ENCODE measurements at places on chromosomes 3 and 15.

GRCh38 chr3:40243056-40243455, 66.5 kb upstream of the EIF1B start:
- DNase-seq: no peak

DNA sequence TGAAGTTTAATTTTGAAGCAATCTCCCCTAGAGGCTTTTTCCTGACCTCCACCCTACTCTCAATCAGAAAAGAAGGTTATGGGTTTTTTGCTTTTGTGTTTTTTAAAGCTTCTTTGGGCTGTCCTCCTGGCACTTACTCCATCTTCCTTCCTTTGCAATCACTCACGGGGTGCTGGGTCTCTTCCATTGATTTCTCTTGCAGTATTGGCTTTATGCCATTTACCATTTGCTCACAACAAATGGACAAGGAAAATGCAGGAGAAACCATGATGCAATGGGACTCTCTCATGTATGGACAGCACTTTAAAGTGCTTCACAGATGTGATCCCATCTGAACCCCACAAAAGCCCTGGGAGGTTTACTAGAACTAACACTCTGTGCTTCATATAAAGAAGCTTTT, 57.5 kb downstream of the SST start:
- DNase-seq: no peak

GRCh38 chr3:195179776-195180489, 91.0 kb downstream of the XXYLT1 start:
- no peak for DNase-seq

DNA sequence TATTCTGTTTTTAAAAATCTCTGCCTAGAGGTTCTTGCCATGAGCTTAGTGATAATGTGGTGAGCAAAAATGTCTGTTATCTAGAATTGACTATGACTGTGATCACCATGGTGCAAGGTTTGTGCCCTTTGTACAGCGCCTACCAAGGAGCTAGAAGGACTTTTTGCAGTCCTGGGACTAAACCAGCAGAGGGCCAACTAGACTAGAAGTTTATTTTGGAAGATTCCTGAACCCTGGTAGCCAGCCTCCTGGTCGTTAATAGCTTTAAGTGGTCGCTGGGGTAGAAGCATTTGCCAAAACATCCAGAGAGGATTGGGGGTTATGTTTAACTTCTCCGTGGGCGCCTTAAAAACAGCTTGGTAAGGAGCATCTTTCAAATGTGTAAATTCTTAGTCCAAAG, 7.8 kb downstream of the SCG5 start:
- DNase-seq: peak; percentile 17

- no peak for DNase-seq
Observed at GRCh38 chr15:72813345-72814004, 29.9 kb upstream of the ADPGK start.

- DNase-seq: no peak
Observed at GRCh38 chr15:90240856-90241255, 6.8 kb downstream of the GDPGP1 start.

GRCh38 chr3:64019271-64019670, 4.0 kb downstream of the PSMD6 start:
- no peak for DNase-seq

DNA sequence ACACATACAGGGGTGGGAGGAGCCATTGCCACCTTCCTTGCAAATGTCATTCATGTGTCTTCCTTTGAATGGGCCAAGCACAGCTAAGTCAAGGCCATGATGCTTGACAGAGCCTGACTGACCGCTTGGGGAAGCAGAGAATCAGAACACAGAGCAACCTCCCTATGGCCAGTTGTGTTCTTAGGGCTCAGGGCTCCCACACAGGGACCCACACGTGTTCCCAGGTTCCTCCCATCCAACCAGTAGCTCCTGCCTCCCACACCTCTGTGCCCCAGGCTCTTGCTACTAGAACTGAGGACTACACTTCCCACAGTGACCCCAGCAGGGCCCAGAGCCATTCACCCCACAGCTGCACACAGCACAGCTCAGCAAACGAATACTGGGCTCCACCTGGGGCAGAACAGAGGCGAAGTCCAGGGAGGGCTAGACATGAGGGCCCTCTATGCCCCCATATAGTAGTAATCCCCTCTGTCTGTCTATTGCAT, 42.9 kb downstream of the KLF15 start:
- no peak for DNase-seq

GRCh38 chr15:69783211-69783610, 314.5 kb downstream of the TLE3 start:
- no peak for DNase-seq

- DNase-seq: no peak
Observed at GRCh38 chr3:74273555-74274402, 340.7 kb downstream of the CNTN3 start.

DNA sequence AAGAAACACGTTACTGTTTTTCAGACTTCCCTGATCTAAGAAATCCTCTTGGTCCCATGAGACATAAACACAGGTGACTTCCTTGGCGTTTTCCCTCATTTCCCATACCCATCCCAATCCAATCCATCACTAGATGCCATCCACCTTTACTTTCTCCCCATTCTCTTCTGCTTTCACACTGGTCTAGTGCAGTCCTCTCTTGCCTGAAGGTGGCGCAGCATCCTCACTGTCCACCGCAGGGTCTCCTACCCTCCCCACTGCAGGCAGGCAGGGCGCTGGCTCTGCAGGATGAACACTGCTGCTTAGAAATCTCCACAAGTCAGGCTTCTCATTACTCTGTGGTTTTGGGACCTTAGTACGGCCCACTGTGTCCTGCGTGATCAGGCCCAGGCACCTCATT, 58.2 kb downstream of the RAB7A start:
- DNase-seq: no peak

DNA sequence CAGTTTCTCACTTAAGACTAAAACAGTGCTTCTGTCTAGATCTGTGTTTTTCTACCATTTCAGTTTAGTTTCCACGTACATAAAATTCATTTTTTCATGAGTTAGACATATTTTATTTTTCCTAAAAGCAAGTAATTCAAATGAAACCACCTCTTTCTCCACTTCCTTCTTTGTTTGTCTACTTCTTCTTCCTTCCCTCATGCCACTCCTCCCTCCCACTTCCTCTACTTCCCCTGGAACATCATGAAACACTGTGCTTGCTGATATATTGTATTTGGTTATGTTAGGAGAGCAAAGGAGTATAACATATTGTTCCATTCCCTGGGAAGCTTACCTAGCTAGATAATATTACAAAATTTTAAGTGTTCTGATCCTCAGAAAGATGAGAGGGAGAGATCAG, 36.7 kb upstream of the GOLGA8B start:
- no peak for DNase-seq

DNA sequence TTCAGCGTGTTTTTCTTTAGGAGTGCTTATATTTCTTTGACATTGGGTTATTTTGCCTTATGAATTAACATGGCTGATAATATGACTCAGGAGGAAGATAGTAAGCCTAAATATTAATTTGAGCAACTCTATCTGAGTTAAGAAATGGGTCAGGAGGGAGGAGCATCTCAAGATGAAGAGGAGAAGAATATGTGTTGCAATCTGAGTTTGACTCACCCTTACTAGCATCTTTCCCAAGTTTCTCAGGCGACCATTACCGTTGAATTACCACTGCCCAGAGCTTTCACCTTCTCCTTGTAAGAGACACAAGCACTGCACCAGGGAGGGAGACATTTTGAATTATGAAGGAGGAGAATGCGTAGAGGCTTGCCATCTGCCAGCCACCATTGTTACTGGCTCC, 138.3 kb upstream of the MYRIP start:
- peak; percentile 4 for DNase-seq

Measured in stromal cell of bone marrow (primary cell).